Stimulated activated CD4-positive, alpha-beta T cell treated with anti-CD3 and anti-CD28 coated beads, Interleukin-4, amount 100 ng/mL, for 4 hours (primary cell): ENCODE measurements at places on chromosomes 12 and 14.

- no peak for DNase-seq
Observed at GRCh38 chr14:31560759-31561154, 447 bp upstream of the NUBPL start.

DNA sequence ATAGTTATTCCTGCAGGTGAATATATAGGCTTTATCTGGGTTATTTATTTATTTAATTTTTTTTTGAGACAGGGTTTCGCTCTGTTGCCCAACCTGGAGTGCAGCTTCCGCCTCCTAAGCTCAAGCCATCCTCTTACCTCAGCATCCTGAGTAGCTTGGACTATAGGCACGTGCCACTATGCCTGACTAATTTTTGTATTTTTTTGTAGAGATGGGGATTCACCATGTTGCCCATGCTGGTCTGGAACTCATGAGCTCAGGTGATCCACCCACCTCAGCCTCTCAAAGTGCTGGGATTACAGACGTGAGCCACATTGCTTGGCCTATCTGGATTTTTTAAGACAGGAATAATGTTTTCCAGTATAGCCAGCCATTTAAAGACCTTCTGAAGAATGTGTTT lies 2.0 kb downstream of the RAN start:
- DNase-seq, result no peak

DNA sequence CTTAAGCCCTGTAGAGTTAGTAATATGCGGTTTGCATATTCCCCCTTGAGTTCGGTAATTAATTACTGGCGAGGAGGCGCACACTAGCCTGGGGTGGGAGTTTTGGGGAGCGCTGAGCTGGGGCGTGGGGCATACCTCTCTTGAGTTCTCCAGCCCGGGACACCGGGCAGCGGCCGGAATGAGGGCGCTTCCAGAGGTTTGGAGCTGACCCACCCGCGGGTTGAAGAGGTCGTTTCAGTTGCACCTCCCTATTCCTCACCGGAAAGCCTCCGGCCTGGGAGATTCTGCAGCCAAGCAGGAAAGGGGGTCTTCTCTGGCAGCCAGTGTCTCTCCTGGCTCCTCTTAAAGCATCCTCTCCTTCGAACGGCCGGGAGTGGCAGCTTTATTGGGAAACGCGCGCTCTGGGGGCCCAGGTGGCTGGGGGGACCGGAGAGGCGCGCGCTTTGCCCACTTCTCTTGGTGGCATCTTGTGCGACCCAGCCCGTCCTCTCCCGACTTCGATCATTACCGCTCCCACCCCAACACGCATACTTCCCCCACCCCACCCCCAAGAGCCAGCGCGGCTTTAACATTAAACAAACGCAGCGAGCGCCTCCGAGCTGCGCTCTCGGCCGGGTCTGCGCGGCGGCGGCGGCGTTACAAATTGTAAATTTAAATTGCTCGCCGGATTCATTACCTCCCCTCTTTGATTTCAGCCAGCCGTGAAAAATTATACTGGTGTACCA lies 3.9 kb upstream of the LHX5 start:
- no peak for DNase-seq

- no peak for DNase-seq
Observed at GRCh38 chr14:20002319-20002718, 356 bp downstream of the OR4Q2 start.

- DNase-seq, result no peak
Observed at GRCh38 chr14:62824086-62824485, 221.2 kb downstream of the KCNH5 start.

- DNase-seq, result no peak
Observed at GRCh38 chr14:99077844-99078236, 194.2 kb downstream of the BCL11B start.

DNA sequence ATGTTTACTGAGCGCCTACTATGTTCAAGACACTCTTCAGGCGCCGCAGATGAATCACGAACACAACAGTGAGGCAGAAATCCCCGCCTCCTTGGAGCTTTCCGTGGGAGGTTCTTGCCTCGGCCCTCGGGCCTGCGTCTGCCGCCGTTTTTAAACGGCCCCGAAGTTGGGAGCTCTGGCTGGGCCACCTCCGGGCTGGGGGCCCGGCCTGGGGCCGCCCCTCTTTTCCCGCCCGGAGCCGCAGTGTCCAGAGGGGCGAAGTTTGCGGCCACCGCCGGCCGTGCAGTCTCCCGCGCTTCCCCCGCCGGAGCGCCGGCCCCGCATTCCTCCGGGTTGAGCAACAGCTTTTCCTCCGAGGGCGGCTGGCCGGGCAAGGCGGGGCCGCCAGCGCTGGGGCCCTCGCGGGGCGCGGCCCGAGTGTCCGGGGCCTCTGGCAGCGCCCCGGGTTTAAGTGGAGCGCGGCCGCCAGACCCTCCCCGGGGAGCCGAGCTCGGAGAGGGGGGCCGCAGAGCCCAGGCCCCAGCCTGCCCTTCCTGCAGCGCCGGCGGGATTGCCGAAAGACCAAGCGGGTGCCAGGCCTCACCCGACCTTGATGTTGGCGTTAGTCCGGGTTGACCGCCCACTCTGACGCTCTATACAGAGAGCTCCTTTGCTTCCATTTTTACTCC lies 18.7 kb upstream of the CTDSP2 start:
- peak; percentile 56 for DNase-seq

DNA sequence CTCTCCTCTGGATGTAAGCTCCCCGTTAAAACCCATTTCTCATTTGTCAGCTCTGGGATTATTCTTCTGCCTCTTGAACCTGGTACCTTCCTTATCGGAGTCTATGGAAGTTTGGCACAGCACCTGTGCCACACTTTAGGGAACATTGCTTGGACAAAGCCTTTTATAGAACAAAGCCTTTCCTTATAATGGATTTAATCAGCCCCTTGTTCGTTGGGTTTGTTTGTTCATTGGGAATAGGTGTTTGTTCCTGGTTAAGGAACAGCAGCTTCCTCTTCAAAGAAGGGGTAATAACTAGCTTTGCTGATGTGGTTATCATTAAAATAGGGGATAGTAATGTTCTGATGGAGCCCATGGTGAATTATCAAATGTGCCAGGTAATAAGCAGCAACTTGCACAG lies 70.4 kb downstream of the NRXN3 start:
- no peak for DNase-seq

GRCh38 chr12:68345763-68346162 lies 13.6 kb upstream of the MDM1 start:
- no peak for DNase-seq

GRCh38 chr12:132079200-132079599 lies 64.9 kb downstream of the DDX51 start:
- no peak for DNase-seq

DNA sequence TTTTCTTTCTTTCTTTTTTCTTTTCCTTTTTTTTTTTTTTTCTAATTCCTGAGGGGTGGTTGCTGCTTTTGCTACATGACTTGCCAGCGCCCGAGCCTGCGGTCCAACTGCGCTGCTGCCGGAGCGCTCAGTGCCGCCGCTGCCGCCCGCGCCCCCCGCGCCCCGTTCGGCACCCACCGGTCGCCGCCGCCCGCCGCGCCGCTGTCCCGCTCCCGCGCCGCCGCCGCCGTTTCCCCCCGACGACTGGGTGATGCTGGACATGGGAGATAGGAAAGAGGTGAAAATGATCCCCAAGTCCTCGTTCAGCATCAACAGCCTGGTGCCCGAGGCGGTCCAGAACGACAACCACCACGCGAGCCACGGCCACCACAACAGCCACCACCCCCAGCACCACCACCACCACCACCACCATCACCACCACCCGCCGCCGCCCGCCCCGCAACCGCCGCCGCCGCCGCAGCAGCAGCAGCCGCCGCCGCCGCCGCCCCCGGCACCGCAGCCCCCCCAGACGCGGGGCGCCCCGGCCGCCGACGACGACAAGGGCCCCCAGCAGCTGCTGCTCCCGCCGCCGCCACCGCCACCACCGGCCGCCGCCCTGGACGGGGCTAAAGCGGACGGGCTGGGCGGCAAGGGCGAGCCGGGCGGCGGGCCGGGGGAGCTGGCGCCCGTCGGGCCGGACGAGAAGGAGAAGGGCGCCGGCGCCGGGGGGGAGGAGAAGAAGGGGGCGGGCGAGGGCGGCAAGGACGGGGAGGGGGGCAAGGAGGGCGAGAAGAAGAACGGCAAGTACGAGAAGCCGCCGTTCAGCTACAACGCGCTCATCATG lies 654 bp downstream of the FOXG1 start:
- no peak for DNase-seq

DNA sequence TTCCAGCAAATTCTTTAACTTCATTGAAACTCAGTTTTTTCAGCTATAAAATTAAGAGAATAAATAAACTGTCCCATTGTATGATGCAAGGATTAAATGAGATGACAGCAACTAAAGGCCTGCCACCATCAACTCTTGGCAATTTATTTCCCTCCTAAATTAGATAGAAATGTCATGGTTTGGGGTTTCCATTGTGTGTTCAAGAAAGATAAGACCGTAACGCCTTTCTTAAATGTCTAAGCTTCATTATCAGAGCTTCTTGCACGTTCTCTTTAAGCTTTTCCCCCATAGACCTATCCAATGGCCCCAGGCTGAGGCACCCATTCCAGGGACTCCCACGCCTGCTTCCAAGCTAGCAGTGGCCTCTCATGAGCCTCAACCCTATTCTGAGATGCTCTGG lies 281.9 kb downstream of the CACNA1C start:
- DNase-seq, result no peak

DNA sequence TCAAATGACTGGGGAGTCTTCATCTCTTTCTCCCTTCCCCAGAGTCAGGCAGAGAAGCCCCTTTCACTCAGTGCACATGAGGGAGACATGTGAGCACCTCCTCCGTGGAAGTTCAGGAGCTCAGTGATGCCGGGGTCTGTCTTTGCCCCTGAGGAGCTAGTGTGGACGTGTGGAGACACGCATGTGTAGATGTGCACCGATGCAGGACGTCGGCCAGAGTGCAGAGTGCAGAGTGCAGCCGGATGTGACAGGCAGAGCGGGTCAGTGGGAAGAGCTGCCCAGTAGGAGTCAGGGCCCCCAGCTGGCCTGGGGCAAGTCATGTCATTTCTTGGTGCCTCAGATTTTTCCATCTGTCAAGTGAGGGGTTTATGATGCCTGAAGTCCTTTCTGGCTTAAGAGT lies 20.7 kb downstream of the TSPAN9 start:
- DNase-seq, result no peak

- DNase-seq, result no peak
Observed at GRCh38 chr14:93045211-93045674, 70.5 kb downstream of the ITPK1 start.
